ENCODE measurements at places on chromosomes 1 and 21.

DNA sequence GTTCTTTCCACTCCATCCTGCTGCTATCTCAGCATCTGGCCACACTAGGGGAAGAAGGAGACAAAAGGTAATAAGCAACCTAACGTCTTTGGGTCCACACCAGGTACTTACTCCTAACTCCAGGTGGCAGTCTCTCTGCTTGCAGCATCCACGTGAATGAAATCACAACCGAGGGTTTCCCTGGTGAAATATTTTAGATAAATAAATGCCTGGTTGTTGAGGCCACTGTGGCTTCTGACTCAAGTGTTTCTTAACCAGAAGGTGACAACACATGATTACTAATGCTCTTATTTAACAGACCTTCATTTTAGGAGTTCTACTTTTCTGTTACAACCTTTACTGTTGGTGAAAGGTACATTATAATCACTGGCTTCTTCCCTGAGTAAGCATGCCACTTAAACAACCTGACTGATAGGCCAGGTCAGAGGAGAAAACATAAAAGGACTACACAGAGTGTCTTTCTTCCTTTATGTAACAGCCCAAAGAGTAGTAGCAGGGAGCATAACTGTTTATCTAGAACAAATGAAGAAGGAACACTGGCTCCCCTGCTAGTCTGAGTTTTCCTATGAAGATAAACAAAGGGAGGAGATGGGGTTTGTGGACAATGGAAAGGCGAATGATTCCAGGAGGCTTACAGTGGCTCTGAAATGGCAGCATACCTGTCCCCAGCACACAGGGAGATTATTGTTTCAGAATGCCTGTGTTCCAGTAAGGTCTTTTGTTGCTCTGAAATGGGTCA is 59.9 kb downstream of the SYT6 start:
- DNase-seq, result no peak

- DNase-seq, result peak; percentile 82
These were observed 12.7 kb downstream of the TFF2 start for GRCh38 chr21:42337830-42338728.

- DNase-seq, result no peak
These were observed 144.5 kb upstream of the TMEM51 start for GRCh38 chr1:15008783-15009729.

- DNase-seq, result no peak
These were observed 8.2 kb upstream of the IL22RA1 start for GRCh38 chr1:24151175-24151533.

GRCh38 chr1:64031236-64031635 is 172.2 kb upstream of the UBE2U start:
- no peak for DNase-seq

GRCh38 chr21:44944596-44944995 is 4.8 kb downstream of the SLX9 start:
- no peak for DNase-seq

DNA sequence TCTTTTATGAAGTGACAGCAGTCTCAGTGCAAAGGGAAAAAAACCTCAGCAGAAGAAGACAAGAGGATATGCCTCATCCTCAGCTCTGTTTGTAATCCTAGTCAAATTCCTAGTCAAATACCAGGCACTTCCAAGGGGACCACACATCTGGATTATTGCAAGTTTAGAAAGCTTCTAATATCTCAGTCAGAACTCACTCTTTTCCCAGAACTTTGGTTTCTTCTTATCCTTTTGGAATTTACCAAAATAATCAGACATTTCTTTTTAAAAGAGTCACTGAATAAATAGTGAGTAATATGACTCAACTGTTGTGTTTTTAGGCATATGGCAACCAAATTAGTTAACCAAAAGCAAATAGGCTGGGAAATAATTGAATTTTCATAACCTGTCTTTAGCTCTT is 47.8 kb downstream of the PRRX1 start:
- DNase-seq, result no peak

DNA sequence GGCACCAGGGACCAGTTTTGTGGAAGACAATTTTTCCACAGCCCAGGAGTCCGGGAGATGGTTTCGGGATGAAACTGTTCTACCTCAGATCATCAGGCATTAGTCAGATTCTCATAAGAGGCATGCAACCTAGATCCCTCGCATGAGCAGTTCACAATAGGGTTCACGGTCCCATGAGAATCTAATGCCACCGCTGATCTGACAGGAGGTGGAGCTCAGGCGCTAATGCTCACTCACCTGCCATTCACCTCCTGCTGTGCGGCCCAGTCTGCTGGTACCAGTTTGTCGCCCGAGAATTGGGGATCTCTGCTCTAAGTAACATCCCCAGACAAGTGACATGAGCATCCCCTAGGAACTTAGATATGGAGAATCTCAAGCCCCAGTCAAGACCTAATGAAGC is 180.7 kb downstream of the COQ8A start:
- DNase-seq, result no peak

DNA sequence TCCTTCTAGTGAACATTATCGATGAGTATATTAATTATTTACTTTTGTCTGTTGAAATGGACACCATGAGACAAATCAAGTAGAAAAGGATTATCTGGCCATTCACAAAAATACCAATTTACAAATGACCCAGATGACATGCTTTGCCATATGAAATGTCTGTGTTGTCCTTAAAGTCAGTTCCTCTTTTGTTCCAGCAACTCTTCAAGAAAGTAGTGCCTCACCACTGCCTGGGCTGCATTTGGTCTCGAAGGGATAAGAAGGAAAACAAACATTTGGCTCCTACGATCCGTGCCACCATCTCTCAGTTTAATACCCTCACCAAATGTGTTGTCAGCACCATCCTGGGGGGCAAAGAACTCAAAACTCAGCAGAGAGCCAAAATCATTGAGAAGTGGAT is 79.6 kb downstream of the RGL1 start:
- no peak for DNase-seq

DNA sequence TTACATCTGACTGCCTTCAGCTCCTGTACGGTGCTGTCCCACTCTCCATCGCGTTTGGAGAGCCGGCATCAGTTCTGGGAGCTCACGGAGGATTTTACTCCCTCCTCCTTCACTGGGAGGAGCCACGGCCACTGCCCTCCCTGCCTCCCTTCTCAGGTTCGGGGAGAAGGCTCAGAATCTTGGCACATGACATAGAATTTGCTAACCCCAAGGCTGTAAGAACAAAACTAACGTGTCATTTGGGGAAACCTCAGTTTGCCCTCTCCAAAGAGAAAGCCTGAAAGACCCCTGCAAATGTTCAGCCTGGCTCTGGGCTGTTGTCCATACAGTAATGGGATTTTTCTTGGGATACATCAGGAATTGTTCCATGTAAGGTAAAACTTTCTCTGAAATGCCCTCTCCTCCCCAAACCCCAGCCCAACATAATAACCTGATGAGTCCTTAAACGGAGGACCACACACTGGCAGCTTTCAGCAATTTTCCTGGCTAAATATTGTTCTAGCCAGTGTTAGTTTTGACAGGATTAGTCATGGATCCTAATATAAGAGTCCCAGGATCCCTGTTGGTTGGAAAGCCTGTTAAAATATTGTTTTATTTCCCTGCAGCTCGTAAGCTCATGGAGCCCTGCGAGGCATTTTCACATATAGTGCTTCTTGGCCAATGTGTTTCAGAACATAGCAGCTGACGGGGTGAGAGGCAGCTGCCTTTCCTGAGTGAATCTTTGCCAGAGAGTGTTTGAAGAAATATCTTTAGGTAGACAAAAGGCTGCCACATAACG is 98.8 kb downstream of the RHOU start:
- no peak for DNase-seq

GRCh38 chr21:20641241-20641640 is 357.0 kb upstream of the NCAM2 start:
- DNase-seq, result no peak

DNA sequence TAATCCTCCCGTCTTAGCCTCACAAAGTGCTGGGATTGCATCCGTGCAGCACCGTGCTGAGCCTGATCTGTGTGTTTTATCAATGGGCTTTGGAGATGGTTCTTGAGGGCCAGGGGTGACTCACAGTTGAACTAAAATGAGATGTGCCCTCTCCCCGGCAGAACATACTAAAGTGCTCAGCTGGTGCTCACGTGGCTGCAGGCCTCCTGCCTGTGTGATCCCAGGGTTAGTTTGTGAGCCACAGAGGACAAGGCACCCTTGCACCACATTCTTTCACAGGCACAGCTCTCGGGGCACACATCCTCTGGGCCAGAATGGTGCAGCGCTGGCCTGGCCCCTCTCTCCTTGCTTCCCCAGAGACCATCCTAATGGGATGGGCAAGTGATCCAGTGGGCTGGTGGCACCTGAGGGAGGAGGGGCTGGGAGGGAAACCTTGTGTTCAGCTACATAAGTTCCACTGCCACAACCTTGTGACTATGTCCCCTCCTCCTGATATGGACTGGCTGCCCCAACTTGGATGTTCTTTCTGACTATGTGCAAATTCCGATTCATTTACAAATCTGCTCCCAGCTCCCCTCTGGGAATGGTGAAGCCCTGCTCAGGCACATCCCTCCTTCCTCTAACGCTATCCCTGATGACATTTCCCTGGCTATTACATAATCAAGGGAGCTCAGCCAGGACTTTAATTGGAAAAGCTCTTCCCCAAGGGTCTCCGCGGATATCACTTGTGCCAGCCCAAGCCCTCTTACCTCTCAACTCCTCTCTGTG is 197.0 kb upstream of the EDN2 start:
- no peak for DNase-seq

- DNase-seq, result no peak
These were observed 96.9 kb upstream of the WLS start for GRCh38 chr1:68329096-68329835.

DNA sequence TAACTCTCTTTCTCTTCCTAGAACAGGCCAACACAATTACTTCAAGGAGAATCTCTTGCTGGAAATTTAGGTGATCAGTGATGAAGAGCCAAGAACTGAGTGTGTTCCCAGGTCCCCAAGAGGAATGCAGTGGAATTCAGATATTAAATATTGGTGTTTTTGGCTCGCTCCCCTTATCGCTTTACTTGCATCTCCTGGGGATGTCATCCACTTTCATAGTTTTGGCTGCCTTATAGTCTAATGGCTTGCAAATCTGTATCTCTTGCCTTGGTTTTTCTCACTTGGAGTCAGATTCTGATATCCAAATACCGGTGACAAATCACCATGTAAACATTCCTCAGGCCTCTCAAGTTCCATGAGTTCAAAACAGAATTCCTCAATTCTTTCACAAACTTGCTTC is 151.0 kb upstream of the C1orf87 start:
- no peak for DNase-seq

GRCh38 chr1:234897390-234897749 is 231.3 kb downstream of the TOMM20 start:
- no peak for DNase-seq

DNA sequence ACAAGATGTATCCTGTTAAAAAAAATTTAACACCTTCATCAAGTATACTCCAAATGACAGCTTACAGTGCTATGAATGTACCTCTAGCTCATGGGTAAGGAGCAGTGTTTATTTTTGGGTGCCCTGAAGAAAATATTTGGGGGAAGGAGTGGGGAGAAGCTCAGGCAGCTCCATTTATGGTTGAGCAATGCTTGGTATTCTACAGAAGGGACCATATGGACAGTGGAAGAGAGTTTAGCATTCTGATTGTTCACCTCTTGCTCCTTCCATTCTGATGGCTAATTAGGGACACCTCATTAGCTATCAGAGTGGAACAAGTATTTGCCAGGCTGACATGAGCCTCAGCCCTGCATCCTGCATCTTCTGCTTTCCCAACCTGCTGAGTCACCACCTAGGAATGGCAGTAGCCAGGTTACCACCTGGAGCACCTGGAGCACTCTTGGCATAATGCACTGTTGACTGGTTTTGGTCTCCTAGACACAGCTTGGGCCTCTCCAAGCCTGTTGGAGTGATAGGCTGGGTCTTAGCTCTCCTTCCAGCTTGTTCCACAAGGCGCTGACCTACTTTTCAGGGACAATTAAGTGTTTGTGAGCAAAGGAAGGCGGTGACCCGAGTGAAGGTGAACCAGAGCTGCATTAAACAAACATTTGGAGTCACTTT is 62.0 kb upstream of the MACF1 start:
- no peak for DNase-seq

DNA sequence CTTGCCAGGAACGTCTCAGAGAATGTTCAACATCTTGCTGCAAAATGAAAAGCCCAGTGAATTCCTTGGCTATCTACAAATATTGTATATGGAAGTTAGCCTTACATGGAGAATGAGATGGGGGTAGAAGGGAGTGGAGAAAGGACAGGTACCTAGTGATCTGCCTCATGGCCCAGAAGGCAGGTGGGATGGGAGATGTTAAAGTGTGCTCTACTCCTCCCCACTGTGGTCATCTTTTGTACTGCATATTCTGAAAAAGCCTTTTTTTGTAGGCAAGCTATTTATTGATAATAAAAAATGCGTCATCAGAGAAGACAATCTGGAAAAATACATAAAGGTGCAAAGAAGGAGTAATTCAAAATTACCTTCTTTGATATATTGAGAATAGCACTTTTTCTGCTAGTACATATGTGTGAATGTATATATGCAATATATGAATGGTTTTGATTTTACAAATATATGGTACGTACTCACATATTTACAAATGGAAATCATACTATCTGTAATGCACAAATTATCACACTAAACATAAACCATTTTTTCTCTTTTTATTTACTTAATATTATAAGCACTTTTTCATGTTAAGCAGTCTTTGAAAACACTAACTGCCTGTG is 19.1 kb upstream of the SLC5A9 start:
- DNase-seq, result no peak

GRCh38 chr1:228096416-228097332 is 6.5 kb downstream of the C1orf35 start:
- DNase-seq, result no peak

DNA sequence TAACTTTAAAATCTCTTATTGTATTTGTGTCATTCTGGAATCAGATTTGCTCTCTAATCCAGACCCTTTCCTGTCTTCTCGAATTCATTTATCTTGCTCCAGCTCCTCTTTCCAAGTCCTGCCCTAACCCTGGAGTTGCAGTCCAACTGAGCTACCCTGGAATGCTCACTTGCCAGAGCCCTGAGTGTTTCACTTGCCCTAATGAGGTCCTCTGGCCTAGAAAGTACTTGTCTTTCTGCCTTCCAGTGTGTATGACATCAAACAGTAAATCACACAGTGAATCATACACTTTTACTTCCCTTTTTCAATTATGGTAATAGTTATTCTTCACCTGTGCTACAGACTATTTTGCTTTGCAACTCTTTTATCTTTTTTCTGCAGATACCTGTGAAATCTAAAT is 96.9 kb downstream of the NEK7 start:
- no peak for DNase-seq
